ENCODE measurements at places on chromosomes 2 and 18.
A peak's percentile ranks its signal among the peaks of the same experiment; 100 is the strongest.

DNA sequence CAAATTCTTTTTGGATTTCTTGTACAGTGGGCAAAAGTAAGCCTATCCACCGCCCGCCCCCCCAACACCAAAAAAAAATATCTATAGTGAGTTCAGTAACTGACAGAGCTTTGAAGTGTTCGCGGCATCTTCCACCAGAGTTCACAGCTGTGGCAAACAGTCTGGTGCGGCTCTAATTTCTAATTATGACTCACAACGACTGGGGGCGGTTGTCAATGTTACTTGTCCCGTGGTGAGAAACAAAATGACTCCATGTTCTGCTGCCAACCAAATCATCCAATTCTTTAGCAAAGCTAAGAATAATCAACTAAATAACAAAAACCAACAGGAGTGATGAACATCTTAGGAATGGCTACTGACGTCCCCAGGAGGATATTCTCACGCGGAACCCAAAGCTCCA, 392.5 kb upstream of the SALL3 start:
- DNase-seq, result no peak

DNA sequence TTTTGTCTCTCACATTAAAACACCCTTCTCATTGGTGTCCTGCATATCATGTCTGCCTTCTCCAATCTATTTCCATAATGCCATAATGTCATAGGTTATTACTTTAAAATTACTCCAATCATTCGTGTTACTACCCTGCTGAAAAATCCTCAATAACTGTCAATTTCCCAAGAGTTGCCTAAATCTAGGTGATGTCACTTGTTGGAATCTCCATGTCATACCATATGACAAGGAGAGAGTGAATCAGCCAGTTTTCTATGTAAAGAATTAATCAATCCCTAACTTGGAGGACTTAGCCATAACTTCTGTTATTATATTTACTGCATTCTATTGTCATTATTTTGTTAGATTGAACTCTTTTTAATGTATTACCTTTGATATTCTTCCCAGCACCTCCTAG, 62.5 kb downstream of the PHLPP1 start:
- DNase-seq, result no peak

GRCh38 chr18:58429442-58429841, 199.4 kb downstream of the ALPK2 start:
- no peak for DNase-seq

GRCh38 chr2:134774786-134775641, 56.2 kb upstream of the TMEM163 start:
- no peak for DNase-seq

GRCh38 chr2:217955881-217956493, 46.8 kb downstream of the TNS1 start:
- DNase-seq, result no peak

- peak; percentile 83 for DNase-seq
Observed at GRCh38 chr18:63161761-63162195, 157.8 kb downstream of the BCL2 start.

DNA sequence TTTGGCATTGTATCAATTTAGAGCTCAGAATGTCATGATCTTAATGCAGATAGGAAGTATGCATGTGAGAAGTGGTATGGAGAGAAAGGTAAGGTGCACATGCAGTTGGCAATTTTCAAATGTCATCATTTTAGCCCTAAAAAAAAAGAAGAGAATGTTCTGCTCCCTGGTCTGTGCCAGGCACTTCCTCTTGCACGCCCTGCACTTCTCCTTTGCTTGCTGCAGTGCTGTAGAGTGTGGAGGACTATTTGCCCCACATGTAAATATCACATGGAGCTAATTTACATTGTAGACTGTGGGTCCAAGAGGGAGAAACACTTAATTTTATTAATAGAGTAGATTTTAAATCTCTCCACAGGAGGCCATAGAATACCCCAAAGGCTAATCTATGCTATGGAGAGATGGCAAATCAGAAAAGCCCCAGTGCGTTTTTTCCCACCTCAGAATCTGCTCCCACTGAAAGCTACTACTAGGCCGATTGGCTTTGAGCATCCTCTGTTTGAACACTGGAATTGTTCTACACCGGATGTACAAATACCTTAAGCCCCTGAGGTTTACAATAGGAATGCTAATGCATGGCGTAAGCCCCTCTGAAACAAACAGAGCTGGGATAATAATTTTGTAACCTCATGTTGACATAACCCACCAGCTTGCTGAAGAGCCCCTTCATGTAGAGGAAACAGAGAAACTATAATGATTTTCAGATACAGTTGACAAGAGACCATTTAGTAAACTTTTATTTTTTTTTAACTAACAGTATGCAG, 137.2 kb upstream of the KLHL14 start:
- DNase-seq, result no peak

DNA sequence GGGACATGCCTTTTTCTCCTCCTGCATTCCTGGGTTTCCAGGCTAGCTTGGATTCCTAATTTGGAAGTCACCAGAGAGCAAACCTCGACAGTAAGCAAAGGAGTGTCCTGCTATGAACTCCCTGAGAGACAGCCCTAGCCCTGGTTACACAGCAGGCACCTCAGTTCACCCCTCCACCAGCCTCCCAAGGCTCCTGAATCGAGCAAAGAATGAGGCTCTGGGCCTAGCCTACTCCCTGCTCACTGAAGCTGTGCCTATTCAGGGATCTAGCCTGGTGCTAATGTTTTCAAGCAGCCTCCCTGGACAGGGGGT, 66.7 kb upstream of the RMDN2 start:
- DNase-seq, result no peak

DNA sequence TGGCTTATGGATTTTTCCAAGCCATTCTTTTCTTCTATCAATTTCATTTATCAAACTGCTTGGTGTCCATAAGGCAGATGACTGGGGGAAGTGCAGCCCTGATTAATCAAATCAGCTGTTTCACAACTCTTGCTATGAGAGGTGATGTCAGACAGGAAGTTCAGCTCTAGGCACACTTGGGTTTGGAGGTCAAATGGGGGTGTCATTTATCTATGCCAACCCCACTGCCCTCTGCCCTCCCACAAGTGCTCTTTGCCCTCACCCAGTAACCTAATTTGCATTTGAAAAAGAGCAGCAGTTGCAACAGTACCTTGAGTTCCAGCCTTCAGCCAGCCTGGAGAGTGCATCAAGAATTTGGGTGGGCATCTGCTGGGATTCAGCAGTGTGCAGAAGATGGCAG, 431.3 kb upstream of the SPRED2 start:
- no peak for DNase-seq

DNA sequence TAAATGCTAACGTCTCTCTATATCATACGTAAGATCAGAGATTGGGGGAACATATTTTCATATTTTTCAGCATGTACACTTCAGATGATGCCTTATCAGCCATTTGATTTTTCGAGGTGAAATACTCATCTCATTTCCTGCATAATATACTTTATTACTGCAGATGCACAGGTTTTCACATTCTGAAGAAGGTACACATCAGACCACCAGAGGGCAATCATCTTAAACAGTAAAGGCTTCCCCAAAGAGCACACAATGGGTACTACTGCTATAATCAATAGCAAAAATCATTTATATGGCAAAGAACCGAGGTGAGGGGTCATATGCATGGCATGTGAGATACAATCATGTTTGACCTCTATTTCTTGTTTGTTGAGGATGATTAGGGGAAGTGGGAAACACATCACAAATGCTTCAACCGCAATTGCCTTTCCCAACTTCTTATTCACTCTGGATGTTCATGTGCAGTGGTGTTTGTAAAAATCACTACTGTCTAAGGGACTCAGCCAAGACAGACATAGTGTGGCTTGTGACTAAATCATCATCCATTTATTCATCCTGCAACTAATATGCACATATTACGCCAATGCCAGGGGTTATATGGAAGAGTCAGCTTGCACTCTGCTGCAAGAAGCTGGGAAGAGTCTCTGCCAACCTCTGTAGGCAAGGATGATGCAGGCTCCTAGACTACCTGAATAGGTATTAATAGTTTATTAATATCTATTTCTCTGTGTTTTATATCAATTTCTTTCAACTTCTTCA, 118.7 kb downstream of the EPB41L3 start:
- DNase-seq, result no peak

- peak; percentile 57 for DNase-seq
Observed at GRCh38 chr18:50194631-50195532, at the start of gene MYO5B. TSS of gene MYO5B (minus strand) at chr18:50195147. CDS start at chr18:50194793, 354 bp downstream.

DNA sequence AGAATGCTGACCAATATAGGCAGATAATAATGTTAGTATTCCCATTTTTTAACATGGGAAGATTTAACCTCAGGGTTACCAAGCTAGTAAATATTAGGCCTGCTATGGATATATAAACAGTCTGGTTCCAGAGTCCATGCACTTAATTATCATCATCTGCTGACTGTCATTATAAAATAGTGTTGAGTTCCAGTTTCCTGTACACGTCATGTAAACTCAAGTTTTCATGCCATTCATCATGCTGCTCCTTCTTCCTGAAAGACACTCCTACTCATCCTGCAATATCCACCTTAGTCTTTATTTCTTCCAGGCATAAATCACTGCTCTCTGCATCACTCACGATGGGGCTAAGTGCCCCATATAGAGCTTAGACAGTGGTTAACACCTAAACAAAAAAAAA, 420.8 kb upstream of the SPHKAP start:
- no peak for DNase-seq

DNA sequence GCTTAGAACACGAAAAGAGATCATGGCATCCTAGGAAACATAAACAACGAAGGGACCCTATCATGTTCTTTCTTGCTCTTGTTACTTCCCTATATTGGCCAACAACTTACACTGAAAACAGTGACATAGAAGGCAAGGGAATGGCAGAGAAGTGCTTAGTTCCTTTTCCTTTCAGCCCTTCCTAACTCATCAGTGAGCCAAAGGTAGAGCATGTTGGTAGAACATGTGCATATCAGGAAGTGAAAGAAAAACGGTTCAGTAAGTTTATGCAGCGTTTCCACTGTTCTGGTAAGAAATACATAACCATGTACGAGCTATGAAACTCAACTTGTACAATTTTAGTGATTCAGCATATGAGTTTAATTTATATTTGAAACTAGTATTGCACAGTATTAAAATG, 21.7 kb downstream of the AKAIN1 start:
- DNase-seq, result no peak

- no peak for DNase-seq
Observed at GRCh38 chr18:66638856-66639629, 35.2 kb upstream of the CDH19 start.

- DNase-seq, result no peak
Observed at GRCh38 chr2:219384083-219384713, 3.5 kb downstream of the DNPEP start.

GRCh38 chr2:152600697-152601096, 116.6 kb downstream of the PRPF40A start:
- DNase-seq, result no peak

- DNase-seq, result no peak
Observed at GRCh38 chr2:71607151-71607889, 154.0 kb downstream of the DYSF start.

GRCh38 chr2:229096409-229097066, 174.5 kb downstream of the PID1 start:
- DNase-seq, result no peak

DNA sequence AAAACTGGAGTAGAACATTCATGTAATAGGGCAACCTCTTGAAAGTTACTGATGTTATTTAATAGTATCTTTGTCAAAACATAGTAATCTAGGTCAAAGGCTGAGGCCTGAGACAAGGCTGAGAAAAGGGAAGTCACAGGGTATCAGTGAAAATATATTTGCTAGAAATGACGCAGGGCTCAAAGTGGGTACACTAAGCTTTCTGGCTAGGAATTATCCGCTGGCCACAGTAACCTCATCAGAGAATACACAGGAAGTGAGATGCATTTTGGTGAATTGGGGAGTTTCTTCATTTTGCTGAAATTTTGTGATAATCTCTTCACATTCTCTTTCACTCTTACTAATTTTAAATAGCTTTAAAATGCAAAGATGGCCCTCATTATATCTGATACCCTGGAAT, 206.8 kb downstream of the OTX1 start:
- no peak for DNase-seq

DNA sequence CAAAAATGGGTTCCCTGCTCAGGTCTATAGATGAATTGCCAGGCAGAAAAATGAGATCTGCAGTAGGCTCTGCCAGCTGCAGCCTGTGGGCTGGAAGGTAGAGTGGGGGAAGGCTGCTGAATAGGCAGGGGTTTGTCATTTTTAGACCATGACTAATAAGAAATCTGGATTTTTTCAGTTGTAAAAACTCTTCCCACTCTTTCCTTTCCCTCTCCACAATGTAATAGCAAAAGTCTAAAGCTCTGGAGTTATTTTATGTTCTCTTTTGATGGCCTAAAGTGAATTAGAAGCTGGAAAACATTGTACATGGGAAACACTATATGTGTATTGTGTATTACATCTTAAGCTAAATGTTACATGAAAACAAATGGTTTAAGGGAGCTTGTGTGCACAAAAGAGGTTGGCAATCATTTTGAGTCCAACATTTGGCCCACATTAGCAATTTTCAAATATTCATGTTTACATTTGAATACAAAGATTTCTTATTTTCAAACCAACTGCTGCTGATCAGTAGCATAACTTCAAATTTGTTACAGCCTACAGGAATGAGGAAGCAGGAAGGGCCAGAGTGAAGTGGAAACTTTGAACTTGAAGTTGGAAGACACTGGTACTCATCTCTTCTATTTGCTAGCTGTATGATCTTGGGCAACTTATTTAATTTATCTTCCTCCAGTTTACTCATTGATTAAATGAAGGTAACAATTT, 407.1 kb downstream of the SLC4A3 start:
- DNase-seq, result no peak

DNA sequence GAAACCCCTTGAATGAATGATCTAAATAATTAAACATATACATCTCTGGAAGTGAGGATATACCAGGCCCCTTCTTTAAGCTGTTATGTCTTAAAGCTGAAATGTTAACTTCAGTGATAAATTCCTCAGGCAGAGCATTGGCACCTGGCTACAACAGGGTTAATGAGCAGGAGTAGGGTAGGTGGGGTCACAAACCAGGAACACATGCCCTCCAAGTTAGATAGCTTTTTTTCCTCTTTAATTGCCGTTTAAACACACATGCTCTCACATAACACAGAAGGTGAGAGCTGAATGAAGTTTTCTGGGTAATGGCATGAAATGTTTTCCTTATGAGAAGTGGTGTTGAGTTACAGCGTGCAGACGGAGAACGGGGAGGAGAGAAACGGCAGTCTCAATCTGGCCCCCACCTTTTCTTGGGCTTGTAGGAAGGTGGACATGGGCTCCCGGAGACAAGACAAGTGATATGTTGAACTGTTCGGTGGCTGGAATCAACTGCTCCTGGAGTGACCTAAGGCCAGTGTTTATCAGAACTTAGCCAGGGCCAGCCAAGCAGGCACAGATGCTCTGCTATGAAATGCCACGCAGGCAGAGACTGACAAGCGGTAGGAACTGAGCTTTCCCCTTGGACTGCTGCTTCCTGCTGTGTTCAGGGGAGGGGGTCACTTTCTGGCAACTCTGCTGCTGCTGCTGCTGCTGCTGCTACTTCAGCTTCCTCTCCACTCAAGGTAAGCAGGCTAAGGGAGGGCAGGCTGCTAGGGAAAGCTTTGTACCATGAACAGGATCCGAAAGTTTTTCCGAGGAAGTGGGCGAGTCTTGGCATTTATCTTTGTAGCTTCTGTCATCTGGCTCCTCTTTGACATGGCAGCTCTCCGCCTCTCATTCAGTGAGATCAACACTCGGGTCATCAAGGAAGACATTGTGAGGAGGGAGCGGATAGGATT, at the start of gene GALNT5:
Gene GALNT5 (plus strand): TSS at position 394 of the 941 bp plus-strand sequence. CDS start 378 bp downstream, at position 772.
- no peak for DNase-seq

- no peak for DNase-seq
Observed at GRCh38 chr2:78535395-78535794, 490.1 kb upstream of the REG3G start.

- no peak for DNase-seq
Observed at GRCh38 chr2:168062054-168062453, 185.3 kb downstream of the STK39 start.

- no peak for DNase-seq
Observed at GRCh38 chr2:5183031-5183430, 509.2 kb upstream of the SOX11 start.

Measured in stimulated activated CD4-positive, alpha-beta T cell treated with anti-CD3 and anti-CD28 coated beads, Interleukin-2, amount 100 ng/mL, for 24 hours (primary cell).